ENCODE measurements at places on chromosomes 16 and 17.

DNA sequence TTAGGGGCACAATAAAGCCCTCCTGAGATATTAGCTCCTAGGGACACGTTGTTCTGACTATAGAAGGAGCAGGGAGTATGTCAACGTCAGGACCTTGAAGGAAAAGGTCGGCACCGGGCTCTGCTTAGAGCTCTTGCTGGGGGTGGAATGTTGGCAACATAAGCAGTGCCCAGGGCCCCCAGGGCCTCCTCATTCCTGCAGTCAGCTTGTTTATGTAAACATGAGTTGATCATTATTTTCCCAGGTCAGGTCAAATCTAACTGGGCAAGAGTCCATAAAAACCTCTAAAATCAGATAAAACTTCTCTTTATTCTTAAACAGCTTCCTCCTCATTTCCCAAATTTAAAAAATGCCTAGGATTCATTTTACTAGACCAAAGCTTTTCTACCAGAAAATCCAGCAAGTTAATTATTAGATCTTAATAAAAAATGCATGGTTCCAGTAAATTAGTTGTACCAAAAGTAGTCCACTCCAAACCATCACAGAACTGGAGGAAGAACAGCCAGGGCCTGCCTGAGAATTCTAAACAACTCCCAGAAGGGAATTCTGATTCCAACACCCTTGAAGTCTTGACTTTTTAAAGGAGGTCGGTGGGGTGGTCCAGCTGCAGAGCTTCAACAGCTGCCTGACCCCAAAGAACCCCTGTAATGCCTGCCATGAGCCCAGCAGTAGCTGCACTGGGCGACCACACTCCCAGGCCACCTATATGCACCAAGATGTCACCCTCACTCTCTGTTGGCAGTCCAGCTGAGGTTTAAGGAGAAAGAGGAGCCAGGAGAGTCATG lies 54.3 kb downstream of the AMFR start:
- DNase-seq: no peak

DNA sequence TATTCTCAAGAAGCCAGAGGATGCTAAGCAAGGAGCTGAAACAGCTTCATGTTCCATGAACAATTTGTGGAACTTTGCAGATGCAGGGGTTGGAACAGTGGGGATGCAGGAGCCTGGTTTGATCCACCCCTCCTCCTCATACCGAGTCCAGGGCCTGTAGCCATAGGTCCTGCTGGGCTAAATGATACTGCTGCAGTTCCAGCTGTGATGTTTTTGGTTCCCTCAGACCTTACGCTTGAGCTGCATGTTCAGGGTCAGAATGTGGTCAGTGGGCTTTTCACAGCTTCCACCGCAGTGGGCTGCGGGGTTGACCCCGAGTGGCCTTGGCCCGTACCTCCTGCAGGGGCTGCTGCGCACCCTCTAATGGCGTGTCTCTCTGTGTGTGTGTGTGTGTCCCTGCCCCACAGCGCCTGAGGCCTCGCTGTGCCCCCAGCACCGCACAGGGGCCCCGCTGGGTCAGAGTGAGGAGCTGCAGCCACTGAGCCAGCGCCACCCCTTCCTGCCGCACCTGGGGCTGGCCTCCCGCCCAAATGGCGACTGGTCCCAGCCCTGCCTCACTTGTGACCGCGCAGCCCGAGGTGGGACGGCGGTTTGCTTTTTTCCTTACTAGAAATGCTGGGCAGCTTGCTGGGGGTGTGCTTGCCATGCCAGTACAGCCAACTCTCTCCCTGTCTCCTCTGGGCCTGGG lies 48.2 kb downstream of the EPN2 start:
- no peak for DNase-seq

DNA sequence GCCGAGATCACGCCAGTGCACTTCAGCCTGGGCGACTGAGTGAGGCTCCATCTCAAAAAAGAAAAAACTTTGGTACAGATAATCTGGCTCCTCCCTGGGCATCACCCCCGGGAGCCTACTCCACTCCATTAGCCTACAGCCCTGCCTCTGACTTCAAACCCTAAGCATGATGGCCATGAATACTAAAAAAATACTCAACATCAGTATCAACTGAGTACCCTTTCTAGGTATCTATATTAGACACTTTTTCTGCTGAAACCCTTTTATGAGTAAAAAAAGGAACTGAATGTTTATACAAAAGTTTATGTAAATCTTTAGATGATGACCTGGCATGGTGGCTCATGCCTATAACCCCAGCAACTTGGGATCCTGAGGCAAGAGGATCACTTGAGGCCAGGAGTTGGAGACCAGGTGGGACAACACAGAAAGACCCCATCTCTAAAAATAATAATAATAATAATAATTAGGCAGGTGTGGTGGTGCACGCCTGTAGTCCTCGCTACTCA lies 6.9 kb downstream of the RDM1 start:
- no peak for DNase-seq

GRCh38 chr17:39662551-39663339 lies 2.4 kb upstream of the TCAP start:
- DNase-seq: no peak

GRCh38 chr17:9568004-9568403 lies 7.6 kb downstream of the STX8 start:
- no peak for DNase-seq

GRCh38 chr16:106623-107324 lies 28.7 kb downstream of the MPG start:
- peak; percentile 76 for DNase-seq

DNA sequence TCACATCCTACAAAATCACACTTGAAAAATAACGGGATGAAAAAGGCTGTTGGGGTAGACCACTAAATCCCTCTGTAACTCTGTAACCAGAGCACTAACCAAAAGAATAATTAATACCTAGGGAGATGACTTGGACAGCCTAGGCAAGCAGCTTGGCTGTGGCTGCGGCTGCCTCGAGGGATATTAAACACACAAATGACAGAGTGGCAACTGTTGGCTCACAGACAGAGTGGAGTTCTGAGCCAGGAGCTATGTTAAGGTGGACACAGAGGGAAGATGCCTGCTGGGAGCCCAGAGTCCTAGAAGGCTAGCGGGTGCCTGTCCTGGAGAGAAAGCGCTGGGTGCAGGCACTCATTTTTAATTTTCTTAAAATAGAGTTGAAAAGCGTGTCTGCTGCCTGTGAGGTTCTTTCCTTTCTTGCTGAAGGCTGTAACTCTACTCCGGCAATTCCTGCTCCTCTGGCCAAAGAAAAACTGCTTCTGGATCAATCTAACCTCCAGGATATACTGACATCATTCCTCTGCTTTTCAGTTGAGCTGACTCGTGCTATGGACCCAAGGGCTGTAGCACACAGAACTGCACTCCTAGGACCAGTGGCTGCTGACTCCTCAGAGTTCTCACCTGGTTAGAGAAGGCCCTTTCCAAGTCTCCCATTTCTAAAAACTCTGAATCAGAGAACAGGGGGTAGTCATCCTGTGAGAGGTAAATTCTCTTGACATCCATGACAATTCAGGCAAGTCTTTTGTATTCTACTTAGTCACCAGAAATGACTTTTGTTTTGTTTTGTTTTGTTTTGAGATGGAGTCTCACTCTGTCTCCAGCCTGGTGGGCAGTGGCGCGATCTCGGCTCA lies 147.9 kb downstream of the STX8 start:
- DNase-seq: no peak

DNA sequence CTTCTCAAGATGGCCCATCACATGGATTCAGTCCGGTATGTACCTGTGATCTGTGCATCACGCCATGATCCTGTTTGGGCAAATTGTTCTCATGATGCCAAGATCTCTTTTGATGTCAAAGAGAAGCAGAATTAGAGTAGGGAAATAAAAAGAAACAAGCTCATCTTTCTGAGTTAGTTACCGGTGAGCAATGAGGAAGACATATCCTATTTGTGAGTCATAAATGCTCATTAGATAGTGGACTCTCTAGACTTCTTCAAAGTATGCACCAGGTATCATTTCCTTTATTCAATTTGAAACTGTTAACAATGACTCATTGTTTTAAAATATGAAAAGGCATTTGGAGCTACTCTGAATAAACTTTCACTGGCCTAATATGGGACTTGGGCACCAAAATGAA lies 8.0 kb upstream of the KRTAP4-12 start:
- DNase-seq: no peak
